Stimulated activated CD8-positive, alpha-beta memory T cell treated with anti-CD3 and anti-CD28 coated beads, Interleukin-12 subunit alpha, Interleukin-12 subunit beta, amount 100 ng/mL, for 1 hour (primary cell): ENCODE measurements at places on chromosomes 7 and 10.

DNA sequence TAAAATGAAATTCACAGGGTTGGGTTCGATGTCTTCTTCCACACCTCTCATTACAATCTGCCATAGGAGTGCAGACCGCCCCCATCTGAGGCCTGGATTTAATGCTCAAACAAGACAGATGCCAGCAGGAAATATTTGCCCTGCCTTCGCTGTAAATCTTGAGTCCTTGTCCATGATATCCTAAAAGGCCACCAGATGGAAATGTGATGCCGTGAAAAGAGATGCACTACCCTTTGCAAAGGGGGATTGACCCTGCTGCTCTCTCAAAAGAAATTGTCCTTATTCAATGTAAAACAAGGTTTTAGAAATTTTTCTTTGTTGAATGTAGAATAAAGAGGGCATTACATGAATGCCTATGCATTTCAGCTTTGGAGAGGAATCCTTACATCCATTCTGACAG lies 37.5 kb downstream of the AGAP4 start:
- DNase-seq, result no peak

DNA sequence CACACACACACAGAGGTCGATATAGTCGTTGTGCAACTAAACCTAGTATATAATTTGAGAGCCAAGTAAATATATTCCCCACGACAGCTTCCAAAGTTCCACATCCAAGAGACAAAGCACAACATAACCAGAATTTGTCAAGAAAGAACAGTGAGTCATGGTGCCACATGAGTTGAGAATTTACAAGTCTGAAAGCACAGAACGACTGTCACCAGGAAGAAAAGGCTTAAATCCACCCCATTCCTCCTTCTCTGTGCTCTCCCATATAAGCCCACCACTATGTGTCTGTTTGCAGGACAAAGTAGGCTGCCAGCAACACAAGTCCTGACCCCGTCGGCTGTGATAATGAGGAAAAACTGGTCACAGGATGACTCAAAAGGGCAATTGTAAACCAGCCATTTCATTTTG lies 32.8 kb downstream of the GSAP start:
- DNase-seq, result no peak

- DNase-seq, result no peak
Measured at GRCh38 chr7:7799138-7799537, 80.7 kb upstream of the RPA3 start.

- peak; percentile 14 for DNase-seq
Measured at GRCh38 chr7:17769918-17770317, 170.4 kb downstream of the SNX13 start.

DNA sequence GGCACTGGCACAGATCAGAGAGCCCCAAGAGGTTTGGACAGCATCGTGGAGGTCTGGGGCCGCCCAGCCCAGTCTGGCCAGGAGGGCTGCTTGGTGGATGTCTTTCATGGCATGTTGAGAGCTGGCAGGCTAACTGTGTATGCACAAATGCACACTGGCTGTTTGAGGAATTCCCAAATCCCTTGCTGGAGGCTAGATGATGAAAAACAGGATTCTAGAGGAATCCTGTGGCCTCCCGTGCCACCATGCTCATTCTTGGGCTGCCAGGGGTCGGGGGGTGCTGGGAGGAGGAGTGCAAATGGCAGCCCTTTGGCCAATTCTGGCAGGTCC lies 26.5 kb downstream of the LEP start:
- DNase-seq, result no peak

DNA sequence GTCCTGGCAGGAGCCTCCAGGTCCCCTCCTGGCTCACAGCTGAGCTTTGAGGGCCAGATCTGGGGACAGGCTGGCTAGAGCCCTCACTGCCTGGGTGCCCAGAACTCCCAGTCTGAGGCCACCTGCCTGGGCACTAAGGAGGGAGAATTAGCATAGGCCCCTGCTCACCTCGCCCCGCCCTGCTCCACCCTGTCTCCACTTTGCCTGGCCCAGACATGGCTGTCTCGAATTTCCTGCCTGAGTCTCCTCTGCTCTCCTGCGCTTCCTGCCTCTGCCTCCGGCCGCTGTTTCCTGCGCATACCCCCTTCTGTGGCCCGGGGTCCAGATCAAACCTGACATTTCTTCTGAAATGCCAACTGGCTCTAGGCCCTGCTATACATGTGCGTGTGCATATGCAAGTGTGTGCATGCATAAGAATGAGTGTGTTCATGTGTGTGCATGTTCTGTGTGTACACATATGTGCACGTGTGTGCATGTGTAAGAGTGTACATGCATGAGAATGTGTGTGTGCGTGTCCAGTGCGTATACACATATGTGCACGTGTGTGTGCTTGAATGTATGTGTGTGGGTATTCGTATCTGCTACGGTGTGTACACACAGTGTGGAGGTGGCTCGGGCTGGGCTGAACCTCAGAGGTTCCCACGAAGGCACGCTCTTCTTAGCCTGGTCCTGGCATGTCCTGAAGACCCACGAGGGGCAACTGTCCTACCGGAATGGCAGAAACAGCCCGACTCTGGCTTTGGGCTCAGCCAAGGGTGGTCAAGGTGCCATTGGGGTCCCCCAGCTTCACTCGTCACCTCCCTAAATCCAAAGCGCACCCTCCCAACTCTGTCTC lies 64.9 kb downstream of the MYL10 start:
- DNase-seq, result no peak

- DNase-seq, result no peak
Measured at GRCh38 chr10:36779238-36779846, 346.1 kb upstream of the ANKRD30A start.
